ENCODE measurements at places on chromosomes 12 and 14.

DNA sequence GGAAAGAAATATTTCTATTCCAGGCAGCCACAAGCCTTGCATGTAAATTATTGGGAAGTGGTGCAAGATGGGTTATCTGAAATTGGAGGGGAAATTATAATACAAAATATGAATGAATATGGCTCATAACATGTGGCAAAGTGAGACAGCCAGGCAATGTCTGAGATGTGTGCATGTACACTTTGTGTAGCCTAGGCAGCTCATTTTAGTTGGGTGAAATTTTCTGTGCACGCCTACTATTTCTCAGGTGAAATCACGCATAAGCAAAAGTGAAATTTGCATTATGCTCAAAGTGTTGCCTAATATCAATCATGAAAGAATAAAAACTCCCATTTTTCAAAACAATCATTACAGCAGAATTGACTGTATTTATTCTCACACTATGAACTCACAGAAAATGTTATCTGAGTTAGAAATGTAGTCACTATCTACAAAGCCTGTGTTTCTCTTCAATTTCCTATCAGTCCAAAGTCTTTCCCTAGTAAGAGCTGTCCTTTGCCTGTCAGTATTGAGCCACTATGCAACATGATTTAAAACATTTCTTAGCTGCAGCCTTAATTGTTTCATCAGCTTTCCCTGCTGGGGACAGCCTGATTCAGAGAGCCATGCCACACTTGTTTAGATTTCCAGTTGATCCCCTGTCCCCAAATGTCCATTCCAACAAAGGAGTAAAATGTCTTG is 80.7 kb downstream of the EPS8 start:
- no peak for DNase-seq

GRCh38 chr14:44316647-44317440 is 190.2 kb downstream of the FSCB start:
- DNase-seq: no peak

GRCh38 chr12:38116968-38117367 is 199.6 kb upstream of the ALG10B start:
- DNase-seq: no peak

GRCh38 chr14:67607646-67608045 is 7.6 kb upstream of the PIGH start:
- no peak for DNase-seq

DNA sequence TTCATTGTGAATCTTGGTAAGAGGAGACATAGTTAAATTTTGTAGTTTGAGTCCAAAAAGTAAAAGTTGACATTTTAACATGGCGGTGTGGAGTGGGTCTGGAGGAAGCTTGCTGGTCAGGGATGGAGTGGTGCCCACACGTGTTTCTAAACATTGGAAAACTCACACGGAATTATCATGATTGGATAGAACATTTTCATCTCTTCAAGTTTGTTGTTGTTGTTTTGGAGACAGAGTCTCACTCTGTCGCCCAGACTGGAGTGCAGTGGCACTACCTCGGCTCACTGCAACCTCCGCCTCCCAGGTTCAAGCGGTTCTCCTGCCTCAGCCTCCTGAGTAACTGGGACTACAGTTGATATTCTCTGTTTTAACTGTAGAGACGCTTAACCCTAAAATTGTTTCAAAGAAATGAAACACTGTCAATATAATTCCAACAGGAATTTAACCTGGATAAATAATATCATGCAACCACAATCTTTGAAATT is 502 bp upstream of the MBIP start:
- no peak for DNase-seq

DNA sequence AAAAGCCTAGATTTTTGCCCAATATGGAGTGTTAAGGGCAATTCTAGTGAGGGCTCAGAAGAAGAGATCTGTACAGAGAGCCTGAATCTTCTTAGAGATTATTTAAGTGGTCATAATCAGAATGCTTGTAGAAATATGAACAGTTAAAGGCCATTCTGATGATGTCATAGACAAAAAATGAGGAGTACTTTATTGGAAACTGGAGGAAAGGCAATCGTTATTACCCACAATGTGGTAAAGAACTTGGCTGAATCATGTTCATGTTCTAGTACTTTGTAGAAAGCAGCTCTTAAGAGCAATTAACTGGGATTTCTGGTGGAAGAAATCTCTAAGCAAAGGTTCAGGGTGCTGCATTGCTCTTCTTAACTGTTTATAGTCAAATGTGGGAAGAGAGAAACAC is 36.4 kb upstream of the SYT10 start:
- DNase-seq: no peak

DNA sequence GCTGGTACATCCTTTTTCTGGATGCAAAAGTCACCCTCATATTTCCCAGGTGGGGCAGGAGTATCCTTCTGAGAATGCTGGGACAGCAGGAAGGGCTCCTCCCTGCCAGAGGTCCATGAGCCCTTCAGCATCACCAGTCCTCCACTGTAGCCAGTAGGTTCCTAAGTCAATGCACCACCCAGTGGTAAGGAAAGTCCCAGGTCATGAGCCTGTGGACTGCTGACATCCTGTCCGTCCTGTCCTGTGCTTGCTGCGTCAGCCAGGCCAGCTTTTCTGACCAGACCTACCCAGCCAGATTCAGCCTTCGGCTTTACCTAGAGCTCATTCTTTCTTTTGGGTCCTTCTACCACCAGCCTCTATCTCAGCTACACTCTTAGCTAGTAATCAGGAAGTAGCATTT is 23.0 kb upstream of the ACTN1 start:
- no peak for DNase-seq

GRCh38 chr12:42129595-42130204 is 15.0 kb downstream of the GXYLT1 start:
- DNase-seq: peak; percentile 20

GRCh38 chr12:48986720-48987291 is 8.7 kb downstream of the WNT1 start:
- no peak for DNase-seq

GRCh38 chr12:47945341-47945728 is 18.1 kb upstream of the TMEM106C start:
- DNase-seq: no peak

- DNase-seq: no peak
Measured at GRCh38 chr14:22370084-22370847, 218.8 kb downstream of the DAD1 start.
